ENCODE measurements at places on chromosomes 2 and 18.
A peak's percentile ranks its signal among the peaks of the same experiment; 100 is the strongest.

GRCh38 chr2:10513201-10513600, 65.1 kb upstream of the ODC1 start:
- no peak for DNase-seq

- no peak for DNase-seq
Measured at GRCh38 chr2:148487439-148487838, 157.1 kb upstream of the EPC2 start.

- no peak for DNase-seq
Measured at GRCh38 chr18:75162467-75162866, 46.5 kb downstream of the PTGR3 start.

- DNase-seq: no peak
Measured at GRCh38 chr2:33521791-33522281, 45.4 kb downstream of the RASGRP3 start.

DNA sequence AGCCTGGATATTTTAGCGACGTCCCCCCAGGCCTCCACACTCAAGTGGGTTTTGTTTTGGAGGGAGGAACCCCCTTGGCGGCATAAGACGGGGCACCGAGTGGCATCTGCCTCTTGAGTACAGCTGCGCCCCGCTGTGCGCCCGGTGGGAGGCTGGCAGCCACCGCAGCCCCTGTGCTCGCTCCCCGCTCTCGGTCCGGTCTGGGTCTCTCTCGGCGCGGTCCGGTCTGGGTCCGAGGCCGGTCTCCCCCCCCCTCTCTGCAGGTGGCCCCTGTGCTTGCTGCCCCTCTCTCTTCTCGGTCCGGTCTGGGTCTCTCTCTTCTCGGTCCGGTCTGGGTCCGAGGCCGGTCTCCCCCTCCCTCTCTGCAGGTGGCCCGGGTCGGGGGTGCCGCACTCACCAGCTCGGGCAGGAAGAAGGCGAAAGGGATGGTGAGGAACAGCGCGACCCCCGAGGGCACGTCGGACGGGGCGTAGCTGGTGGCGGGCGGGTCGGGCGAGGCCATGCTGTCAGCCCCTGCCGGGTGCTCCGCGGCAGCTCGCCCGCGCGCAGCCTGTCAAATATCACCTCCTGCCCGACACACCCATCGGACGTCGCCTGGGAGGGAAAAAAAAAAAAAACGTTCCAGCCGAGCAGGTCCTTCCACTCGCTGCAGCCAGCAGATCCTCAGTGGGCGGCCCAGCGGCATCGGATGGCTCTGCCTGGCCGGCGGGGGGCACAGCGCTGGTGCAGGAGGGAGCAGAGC, at the start of gene MALL:
TSS of gene MALL (minus strand) at position 532 of the 742 bp plus-strand sequence. CDS start at position 502, 30 bp downstream.
- DNase-seq: no peak

GRCh38 chr2:69196327-69197117, 183.5 kb downstream of the ANTXR1 start:
- no peak for DNase-seq

GRCh38 chr2:97718051-97718882, 4.9 kb downstream of the ZAP70 start:
- peak; percentile 72 for DNase-seq

DNA sequence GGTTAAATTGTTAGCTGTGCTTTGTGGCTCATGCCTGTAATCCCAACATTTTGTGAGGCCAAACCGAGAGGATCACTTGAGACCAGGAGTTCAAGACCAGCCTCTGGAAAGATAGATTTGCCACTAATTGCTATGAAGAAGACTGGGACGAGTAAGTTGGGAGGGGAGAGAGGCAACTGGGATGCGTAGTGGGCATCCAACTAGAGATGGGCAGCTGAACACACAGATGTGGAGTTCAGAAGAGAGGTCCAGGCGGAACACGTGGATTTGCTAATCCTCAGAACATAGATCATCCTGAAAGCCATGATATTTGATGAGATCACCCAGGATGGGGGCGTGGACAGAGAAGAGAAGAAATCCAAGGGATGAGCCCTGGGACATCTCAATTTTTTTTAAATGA, 48.7 kb downstream of the CYP26B1 start:
- no peak for DNase-seq

GRCh38 chr18:44918142-44918476, 237.4 kb downstream of the SETBP1 start:
- DNase-seq: no peak

GRCh38 chr2:109510136-109511028, 103.4 kb downstream of the SEPTIN10 start:
- DNase-seq: peak; percentile 82

- peak; percentile 49 for DNase-seq
Measured at GRCh38 chr18:63505566-63506335, 29.0 kb downstream of the SERPINB5 start.

All from GM10248 (cell line).